ENCODE measurements at places on chromosomes 4 and X. TPM values are rescaled to one million over a fixed set of nuclear protein-coding genes. Genes with fewer than 3 reads are reported as not detected.

GRCh38 chr4:186775902-186776301, 52.2 kb upstream of the FAT1 start:
- no peak for DNase-seq

The DMRTC1 gene
- not detected for total RNA-seq

DNA sequence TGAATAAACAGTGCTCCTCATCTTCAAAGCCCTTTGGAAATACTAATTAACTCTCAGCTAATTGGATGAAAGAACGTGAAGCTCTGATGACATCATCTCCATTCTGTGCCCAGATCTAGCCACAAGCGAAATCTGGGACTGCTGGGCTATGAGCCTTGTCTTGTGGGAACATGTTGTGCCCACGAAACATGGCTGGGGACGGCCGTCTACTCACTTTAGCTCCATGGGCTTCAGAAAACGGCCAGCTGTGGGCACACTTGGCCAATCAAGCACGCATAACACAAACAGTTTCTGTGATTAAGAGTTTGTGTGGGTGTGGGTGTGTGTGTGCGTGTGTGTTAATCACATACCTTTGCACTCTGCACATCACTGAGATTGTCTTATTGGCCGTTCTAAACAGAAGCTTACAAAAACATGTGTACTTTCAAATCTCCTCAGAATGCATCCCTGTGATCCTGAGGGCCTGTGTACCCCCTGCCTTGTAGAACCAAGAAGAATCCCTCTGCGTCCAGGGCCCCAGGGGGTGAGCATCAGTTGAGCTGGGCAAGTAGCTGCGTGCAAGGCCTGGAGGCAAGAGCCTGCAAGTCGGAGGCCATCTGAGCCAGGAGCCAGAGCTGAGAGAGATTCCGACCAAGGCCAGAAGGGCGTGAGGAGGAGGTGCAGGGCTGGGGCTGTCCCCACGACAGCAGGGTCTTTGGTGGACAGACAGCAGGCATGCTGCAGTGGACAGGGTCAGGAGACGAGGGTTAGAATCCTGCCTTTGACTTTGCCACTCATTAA, 18.7 kb upstream of the ZNF185 start:
- DNase-seq: no peak

- DNase-seq: no peak
Measured at GRCh38 chr4:55030589-55030988, 94.8 kb downstream of the KDR start.

The SPANXA1 gene
- not detected for total RNA-seq

The AVPR2 gene
- total RNA-seq: 0.78 TPM

DNA sequence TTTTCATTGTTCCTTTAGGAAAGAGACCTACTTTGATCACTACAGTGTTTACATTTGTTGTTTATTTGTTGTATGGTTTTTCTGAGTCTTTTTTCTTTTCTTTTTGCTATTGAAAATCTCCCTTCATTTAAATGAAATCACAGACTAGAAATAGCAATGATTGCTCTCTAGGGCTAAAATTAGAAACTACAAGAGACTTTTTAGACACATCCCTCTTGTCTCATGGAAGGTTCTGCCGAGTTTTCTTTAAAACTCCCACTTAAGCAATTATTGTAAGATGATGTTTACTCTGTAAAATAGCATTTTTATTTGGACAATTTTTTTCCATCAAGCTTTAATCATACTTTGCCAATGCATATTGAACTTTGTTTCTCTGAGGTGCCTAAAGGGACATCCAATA, 136.6 kb downstream of the PALLD start:
- DNase-seq: no peak

GRCh38 chr4:112931001-112931400, 118.5 kb upstream of the ANK2 start:
- DNase-seq: no peak

The HPGD gene
- total RNA-seq: 9.1 TPM

- DNase-seq: no peak
Measured at GRCh38 chr4:15683143-15683495, 1.5 kb downstream of the FAM200B start.

The CLGN gene
- total RNA-seq: 2.3 TPM

DNA sequence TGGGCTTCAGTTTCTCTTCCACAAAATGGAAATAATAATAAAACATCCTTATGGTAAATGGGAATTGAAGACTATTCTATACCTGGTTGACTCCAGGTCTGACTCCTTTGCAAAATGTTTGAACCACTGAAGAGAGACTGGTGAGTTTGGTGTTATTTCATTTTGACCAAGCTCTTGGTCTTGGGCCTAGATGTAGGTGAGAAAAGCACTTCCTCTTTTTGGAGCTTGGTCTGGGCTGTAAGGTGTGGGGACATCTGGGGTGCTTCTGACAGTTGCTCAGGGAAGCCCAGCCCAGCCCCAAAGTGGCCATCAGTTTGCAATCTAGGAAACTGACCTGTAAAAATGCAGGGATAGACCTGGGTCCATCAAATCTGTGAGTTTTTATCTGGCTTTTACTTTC, 26.8 kb upstream of the SOD3 start:
- DNase-seq: no peak

DNA sequence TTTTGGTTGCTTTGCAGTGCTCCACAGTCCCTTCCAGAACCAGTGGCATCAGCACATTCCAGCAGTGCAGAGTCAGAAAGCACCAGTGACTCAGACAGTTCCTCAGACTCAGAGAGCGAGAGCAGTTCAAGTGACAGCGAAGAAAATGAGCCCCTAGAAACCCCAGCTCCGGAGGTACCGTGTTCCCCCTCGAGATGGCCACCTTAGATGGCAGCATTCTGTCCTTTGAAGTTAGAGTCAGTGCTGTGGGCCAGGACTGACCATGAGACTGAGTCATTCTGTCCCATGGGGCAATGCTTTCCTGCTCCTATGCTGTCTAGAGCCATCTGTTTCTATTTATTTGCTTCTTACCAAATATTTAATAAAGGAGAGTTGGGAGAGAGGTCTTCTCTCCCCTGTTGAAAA, 112.3 kb downstream of the KLHL8 start:
- DNase-seq: peak; percentile 29

- DNase-seq: no peak
Measured at GRCh38 chr4:175823015-175823742, 11.1 kb upstream of the GPM6A start.

- DNase-seq: no peak
Measured at GRCh38 chrX:96424007-96424406, 260.6 kb upstream of the DIAPH2 start.

GRCh38 chr4:132642016-132642817, 506.9 kb upstream of the PCDH10 start:
- DNase-seq: peak; percentile 16

GRCh38 chr4:182235021-182235795, 8.0 kb upstream of the TENM3 start:
- DNase-seq: no peak

The ART3 gene
- total RNA-seq: 6.5 TPM

GRCh38 chrX:103781706-103782105, 5.1 kb downstream of the PLP1 start:
- no peak for DNase-seq

- DNase-seq: no peak
Measured at GRCh38 chr4:38734446-38734845, 48.3 kb downstream of the TLR10 start.

Data from body of pancreas (tissue), 4 donors.